ENCODE measurements at places on chromosomes 16 and 17. TPM values are rescaled to one million over a fixed set of nuclear protein-coding genes. Genes with fewer than 3 reads are reported as not detected.

The CYB561 gene
- 29.1 TPM for total RNA-seq

The COQ7 gene
- total RNA-seq, result 9.5 TPM

The NPIPB6 gene
- 0.81 TPM for total RNA-seq

The CLEC18B gene
- total RNA-seq, result not detected

DNA sequence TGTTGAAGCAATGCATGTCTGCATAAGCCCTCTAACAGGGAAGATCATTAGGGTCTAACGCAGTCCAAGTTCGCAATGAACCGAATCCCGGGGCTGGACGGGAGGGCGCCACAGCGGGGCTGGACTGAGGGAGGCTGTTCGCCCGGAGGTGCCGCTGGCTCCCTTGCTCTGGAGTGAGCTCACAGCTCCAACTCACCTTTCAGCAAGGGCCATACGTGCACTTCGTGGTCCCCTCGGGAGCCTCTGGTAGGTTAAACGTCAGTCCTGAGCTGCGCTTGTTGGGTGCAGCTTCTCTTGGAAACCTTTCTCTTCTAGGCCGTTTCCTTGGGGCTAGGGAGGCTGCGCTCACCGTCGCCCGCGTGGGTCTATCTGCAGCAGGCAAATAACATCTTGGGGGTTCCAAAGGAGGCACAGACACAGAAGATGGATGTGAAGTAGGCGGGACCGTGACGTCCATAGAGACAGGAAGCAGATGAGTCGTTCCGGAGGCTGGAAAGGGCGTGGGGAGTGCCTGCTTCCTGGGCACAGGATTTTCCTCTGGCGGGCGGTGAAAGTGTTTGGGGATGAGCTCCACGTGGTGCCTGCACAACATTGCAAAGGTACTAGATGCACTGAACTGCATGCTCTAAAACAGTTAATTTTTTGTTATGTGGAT, 21.9 kb downstream of the ATP2C2 start:
- DNase-seq, result no peak

DNA sequence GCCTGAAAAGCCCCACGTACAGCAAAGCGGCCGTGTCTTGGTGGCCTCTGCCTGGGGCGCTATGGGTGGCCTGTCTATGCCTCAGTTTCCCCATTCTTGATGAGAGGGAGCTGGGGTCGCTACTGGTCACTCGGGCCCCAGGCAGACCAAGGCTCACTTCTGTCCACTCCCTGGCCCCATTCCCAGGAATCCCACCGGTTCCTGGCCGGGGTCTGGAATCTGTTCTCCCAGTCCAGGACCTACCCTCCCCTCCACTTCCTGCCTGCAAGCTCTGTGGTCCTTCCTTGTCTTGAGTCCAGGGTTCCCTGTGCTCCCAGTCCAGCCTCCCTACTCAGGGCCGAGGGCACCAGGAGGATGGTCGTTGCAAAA, 24.5 kb downstream of the METRNL start:
- peak; percentile 70 for DNase-seq

GRCh38 chr16:50802000-50802399, 60.1 kb downstream of the CYLD start:
- no peak for DNase-seq

DNA sequence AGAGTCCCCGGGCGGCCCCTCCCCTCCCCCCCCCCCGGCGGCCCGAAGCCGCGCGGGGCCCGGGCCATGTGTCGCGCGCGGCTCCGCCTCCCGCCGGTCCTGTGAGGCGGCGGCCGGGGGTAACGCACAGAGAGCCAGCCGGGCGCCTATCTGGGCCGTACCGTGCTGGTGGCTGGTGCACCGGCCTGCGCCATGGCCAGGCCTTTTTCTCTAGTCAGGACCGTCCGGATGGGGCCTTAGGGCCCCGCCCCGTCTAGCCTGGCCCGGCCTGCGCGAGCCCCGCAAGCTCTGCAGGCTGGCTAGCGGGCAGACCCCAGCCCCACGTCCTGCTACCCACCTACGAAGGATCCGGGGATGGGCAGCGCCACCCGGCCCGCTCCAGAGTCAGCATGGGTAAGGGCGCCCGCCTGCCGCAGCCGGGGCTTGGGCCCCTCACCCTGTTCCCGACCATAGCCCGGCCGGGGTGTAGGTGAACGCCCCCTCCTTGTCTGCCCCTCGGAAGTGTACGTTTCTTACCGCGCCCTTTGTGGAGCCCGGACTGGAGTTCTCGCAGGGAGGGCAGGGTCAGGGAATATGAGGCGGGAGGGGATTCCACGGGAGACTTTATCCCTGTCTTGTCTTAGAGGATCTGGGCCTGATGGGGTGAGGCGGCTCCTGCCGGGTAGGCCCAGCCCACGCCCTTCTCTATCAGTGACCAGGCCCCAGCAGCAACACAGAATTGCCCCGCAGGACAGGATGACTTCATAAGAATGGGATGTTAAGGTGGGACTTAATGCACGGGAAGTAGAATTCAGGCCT, at the start of gene CENPT:
Gene CENPT, minus strand, starts transcription at position 630 of the 798 bp plus-strand sequence. CDS start 13,834 bp downstream, outside the sequence.
- peak; percentile 76 for DNase-seq

DNA sequence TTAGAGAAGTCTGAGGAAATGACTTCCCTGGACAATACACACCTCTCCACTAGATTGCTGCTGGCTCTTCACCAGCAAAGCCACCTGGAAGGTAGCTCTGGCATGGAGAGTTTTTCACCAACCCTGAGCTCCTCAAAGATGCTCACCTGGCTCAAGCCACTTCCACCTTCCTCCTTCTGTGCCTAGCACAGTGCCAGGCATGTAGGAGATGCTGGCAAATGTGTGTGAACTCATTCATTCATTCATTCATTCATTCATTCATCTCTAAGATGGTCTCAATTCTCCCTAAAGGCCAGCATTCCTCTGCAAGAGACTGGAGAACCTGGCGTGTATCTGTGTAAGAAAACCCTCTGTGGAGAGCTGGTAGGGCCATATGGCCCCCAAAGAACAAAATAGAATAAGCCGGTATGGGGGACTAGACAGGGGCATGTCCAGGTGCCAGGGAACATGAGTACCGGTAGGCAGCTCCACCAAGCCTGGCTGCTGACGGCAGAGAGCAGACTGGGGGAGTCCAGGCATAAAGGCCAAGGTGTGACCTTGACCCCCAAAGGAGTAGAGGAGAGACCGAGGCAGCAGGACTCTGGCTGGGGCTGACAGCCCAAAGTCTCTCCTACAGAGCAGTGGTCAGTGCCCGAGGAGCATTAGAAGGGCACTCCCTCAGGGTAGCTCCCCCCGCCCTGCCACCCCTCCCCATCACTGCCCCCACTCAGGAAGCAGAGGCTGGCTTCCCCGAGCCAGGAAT, 132.2 kb upstream of the TNRC6C start:
- no peak for DNase-seq

- DNase-seq, result peak; percentile 96
Observed at GRCh38 chr17:72592242-72592966, 471.6 kb downstream of the SOX9 start.

DNA sequence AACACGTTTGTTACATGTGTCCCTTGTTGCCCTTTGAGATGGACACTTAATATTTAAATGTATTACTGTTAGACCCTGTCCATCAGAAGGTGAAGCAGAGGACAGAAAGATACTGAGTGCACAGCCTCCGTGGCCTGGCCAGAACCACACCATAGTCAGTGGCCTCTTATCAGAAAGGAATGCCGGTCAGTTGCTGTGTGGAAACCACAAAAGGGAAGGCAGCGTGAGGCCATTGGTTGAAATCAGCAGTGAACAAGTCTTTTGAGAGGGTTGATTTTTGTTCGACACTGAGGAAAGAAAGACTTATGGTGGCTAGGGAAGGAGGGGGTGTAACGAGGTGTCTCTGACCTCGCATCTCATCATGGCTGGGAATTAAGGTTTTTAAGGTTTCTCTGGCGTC, 85.4 kb upstream of the CLEC18A start:
- DNase-seq, result no peak

All from H7 (cell line).